Panc1 (cell line): ENCODE measurements at places on chromosomes 2 and 18.

GRCh38 chr2:216624251-216624650, 9.0 kb upstream of the IGFBP2 start:
- no peak for DNase-seq

GRCh38 chr2:207694811-207695281, 16.6 kb upstream of the CCNYL1 start:
- DNase-seq = no peak

DNA sequence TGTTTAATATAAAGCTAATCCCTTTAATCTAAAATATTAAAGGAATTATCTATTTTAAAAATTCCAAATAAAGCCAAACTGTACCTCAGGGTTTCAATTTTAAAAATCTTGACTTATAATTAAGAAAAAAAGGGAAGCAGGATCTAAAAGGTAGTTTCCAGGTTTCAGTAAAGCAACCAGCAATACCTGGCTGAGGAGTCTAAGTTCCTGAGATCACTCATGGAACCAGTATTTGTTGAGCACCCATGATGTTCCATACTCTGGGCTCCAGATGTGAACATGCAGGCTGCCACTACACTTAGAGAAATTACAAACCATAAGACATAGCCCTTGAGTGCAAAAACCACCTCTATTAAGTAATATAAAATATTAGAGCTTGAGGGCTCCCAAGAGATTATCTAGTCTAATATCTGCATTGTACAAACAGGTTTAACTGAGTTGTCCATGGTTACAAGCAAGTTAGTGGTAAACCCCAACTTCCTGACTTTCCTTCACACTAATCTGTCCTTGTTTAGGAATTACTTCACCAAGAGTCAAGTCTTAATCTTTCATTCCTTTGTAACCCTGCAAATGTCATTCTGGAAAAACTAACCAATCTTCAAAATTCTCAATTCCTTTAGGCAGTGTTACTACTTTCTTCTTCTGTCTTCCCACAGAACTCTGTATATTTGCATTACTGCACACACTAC, 49.2 kb downstream of the CLASP1 start:
- DNase-seq = no peak

DNA sequence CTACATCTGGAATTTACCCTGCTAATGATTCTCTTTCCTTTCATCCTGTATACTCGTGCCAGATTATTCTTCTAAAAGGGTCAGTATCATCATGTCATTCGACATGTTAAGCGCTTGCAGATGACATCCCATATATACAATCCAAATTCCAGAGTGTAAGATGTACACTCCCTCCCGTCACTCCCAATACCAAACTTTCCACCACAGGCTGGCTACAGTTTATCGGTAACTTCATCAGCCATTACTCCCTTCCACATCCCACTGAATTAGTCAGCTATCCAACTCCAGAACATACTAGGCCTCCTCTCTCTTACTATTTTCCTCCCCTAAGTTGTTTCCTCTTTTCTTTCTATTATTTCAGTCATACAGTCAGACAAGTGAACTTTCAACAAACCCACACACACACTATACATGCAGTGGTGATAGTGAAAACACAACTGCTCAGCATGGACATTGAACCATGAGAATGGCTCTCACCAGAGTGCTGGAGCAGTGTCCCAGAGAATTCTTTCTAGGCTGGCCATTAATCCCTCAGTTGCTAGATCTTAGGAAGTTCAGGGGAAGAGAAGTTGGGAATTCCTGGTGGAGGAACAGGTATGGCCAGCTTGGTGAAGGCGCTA, 10.6 kb upstream of the NMI start:
- no peak for DNase-seq

- DNase-seq = no peak
Observed at GRCh38 chr2:10755621-10756020, 34.2 kb downstream of the ATP6V1C2 start.

- no peak for DNase-seq
Observed at GRCh38 chr2:226664140-226664539, 135.5 kb downstream of the IRS1 start.

DNA sequence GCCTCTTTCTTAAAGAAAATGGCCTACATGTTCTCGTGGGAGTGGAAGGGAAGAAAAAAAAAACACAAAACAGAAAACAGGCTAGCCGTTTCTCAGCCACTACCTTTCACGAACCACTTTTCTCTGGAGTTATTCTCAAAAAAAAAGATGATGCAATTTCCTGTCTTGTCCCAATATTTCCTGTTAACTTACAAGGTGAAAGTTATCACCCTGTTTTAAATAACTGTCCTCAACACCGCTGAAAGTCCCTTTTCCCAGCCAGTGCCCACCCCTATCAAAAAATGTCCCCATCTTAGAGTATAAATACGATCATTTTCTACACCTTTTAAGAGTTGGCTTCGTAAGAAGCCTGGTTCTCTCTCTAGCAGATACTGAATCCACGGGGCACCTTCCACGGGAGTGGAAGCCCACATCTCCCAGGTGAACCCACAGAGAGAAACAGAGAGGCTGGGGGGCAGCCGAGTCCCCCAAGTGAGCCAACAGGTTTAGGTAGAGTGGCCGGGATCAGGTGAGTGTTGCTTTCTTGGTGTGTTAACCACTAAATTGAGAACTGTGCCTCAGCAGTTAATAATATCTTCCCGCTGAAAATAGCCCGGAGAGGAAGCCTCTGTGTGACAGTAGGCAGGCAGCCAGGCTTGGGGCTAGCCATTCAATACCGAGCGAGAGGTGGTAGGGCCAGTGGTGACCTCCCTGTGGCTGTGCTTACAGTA, 15.9 kb downstream of the SMAD7 start:
- no peak for DNase-seq

DNA sequence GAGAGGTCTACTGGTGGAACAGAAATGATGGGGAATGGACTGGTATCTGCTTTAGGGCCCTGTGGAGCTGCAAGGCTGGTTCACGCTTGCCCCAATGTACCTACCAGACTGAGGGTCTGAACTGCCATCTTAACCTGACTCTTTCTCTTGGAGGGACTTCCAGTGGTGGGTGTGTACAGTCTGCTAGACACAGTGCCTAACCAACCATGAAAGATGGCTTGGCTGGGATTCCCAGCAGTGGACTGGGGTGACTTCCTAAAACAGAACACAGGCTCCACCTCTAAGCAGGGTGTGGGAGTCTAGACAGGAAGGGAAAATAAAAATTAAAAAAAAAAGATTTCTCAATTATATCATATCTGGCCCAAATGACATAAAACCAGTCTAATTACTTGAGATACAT, 25.5 kb upstream of the MYO3B start:
- DNase-seq = no peak

DNA sequence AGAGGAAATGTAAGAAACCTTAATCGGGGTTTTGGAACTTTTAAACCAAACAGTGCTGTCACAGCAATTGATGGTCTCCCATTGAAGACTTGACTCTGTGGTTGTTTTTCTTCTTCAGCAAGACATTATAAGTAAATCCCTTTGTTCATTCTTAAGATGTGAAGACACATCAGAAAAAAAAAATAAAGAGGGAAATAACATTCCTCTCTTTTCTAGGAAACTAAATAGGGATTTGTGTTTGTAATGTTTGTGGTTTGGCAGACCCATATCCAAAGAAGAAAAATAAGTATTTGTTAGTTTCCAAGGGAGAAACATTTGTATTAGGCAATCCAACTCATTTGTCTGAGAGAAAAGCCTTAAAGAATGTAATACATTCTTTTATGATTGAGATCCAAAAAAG, 359.9 kb downstream of the DSC3 start:
- no peak for DNase-seq

DNA sequence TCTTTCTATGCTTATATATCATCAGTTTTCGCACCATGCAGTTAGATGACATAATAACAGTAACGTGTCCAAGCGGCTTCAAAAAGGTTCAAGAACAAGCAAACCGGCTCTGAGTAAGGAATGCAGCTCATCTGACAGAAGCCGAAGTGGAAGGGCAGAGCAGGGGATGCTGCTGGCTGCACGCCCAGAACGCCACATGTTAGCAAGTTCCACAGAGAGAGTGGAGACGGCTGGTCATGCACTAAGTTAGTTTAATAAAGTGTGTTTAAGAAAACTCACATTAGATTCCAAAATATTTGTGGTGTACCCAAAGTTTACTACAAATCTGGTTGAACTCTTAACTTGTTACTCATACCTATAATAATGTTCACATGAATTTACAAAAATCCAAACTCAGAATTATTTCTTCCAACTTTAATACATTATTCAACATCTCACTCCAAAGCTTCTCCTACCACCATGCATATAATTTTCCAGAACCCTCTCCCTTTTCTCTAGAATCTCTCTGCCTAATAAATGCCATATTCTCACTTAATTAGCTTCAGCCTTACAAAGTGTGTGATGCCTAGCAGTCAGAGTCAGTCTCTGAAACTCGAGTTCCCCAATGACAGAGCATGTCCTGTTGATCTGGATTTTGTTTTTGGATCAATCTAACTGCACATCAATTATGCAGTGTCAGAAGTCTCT, 170.0 kb downstream of the DNAH7 start:
- no peak for DNase-seq

DNA sequence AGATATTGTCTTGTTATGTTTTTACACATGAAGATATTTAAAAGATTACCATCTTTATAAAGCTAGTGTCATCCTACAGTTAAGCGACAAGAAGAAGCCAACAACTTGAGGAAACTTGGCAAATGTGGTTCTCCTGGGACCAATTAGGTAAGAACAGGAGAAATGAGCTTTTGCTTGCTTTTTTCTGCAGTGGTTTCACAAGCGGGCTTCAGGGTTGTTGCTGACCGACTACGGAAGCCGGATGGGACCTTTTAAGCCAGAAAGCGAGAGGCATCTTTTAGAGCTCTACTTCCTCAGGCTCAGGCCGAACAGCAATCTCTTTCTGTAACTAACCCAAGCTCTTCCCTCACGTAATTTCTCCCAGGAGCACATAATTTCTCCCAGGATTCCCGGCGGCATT, 256.5 kb downstream of the CNTNAP5 start:
- DNase-seq = no peak

- DNase-seq = no peak
Observed at GRCh38 chr2:179341152-179341866, 76.7 kb upstream of the SESTD1 start.

- no peak for DNase-seq
Observed at GRCh38 chr2:7061921-7062320, 144.7 kb downstream of the RNF144A start.

GRCh38 chr2:105087273-105087672, 49.4 kb downstream of the MRPS9 start:
- no peak for DNase-seq

- DNase-seq = no peak
Observed at GRCh38 chr18:48909721-48910120, 41.0 kb downstream of the SMAD7 start.

DNA sequence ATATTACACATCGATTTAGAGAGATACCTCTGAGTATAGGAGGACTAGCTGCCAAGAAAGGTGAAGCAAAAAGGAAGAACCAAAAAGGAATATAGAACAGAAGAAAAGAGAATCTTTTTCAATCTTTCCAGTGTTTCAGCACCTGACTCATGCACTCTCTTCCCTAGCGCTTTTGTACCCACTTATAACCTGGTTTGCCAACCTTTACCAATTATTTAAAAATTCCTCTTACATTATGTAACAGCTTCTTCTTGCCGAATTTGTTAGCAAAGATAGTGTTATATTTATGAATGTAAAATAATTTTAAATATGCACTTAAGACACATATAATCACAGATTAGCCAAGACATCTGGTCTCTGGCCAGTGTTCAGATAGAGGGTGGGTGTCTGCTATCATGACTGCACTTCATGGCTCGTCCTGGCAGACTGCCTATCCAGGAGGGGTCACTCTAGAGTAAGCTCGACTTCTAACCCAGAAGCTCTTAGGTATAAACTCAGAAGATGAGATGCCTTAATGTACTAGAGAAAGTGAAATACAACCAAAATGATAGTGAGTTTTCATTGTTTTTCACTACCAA, 122.9 kb downstream of the ATAD2B start:
- no peak for DNase-seq

- DNase-seq = no peak
Observed at GRCh38 chr18:56598422-56598821, 40.0 kb downstream of the TXNL1 start.

- DNase-seq = no peak
Observed at GRCh38 chr18:3114451-3114850, 101.5 kb upstream of the LPIN2 start.

GRCh38 chr2:236395067-236395466, 130.9 kb upstream of the ASB18 start:
- DNase-seq = no peak
